ENCODE measurements at places on chromosomes 3 and 15.

GRCh38 chr3:139933766-139934165 is 1.2 kb upstream of the CLSTN2 start:
- H3K27ac ChIP-seq, result no peak overlapping the region
- DNase-seq, result no peak
- H3K36me3 ChIP-seq, result no peaks in the 10 kb centered on the region
- H3K4me3 ChIP-seq, result no peak overlapping the region
- no peaks in the 10 kb centered on the region for H3K4me1 ChIP-seq

- H3K27me3 ChIP-seq, result no peaks in the 10 kb centered on the region
- DNase-seq, result no peak
- H3K27ac ChIP-seq, result no peak overlapping the region
- H3K36me3 ChIP-seq, result no peaks in the 10 kb centered on the region
- H3K4me1 ChIP-seq, result no peaks in the 10 kb centered on the region
Measured at GRCh38 chr15:31776039-31776438, 254.3 kb upstream of the CHRNA7 start.

DNA sequence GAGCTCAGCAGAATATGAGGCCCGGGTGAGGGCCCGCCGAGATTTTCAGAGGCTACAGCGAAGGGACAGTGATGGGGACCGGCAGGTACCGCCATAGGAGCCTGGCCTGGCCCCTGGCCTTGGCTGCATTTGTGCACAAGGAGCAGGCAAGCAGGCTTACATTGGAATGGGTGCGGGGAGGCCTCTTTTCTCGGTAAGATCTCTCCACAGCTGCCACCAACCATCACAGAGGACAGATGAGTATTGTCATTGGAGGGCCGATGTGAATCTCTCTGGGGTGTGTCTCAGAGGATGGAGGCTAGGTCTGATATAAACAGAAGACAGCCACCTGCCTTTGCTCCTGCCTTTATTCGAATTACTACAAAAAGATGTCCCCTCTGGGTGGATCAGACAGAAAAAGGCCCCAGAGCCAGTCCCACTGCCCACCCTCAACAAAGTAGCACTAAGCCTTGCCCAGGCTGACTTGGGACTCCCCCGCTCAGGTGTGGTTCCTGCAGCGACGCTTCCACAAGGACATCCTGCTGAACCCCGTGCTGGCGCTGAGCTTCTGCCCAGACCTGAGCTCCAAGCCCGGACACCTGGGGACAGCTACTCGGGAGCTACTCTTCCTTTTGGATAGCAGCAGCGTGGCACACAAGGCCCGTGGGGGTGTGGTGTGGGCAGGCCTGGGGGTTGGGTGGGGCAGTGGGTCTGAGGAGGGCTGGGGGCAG is 5.4 kb downstream of the VWA5B2 start:
- no peak overlapping the region for H3K4me3 ChIP-seq
- no peak overlapping the region for H3K27ac ChIP-seq
- DNase-seq, result no peak
- H3K36me3 ChIP-seq, result no peaks in the 10 kb centered on the region

GRCh38 chr3:40980467-40980866 is 218.8 kb upstream of the CTNNB1 start:
- H3K27me3 ChIP-seq, result no peaks in the 10 kb centered on the region
- no peaks in the 10 kb centered on the region for H3K36me3 ChIP-seq
- no peaks in the 10 kb centered on the region for H3K4me1 ChIP-seq

GRCh38 chr3:13348661-13349396 is 71.3 kb downstream of the NUP210 start:
- DNase-seq, result no peak
- H3K27ac ChIP-seq, result no peak overlapping the region
- H3K4me1 ChIP-seq, result no peaks in the 10 kb centered on the region
- H3K36me3 ChIP-seq, result no peaks in the 10 kb centered on the region
- H3K4me3 ChIP-seq, result no peak overlapping the region
- H3K27me3 ChIP-seq, result peaks cover 22% of the 10 kb centered on the region

GRCh38 chr15:74466570-74466969 is 5.6 kb upstream of the UBL7 start:
- H3K36me3 ChIP-seq, result no peaks in the 10 kb centered on the region
- H3K4me3 ChIP-seq, result no peak overlapping the region
- no peaks in the 10 kb centered on the region for H3K4me1 ChIP-seq
- H3K27me3 ChIP-seq, result no peaks in the 10 kb centered on the region
- H3K27ac ChIP-seq, result no peak overlapping the region
- DNase-seq, result no peak

- H3K27me3 ChIP-seq, result no peaks in the 10 kb centered on the region
- H3K4me1 ChIP-seq, result peaks cover 59% of the 10 kb centered on the region
- no peak overlapping the region for H3K4me3 ChIP-seq
Measured at GRCh38 chr15:78906316-78906620, 33.6 kb downstream of the MORF4L1 start.

GRCh38 chr3:161314836-161315395 is 56.4 kb downstream of the SPTSSB start:
- DNase-seq, result peak; percentile 6
- H3K27me3 ChIP-seq, result no peaks in the 10 kb centered on the region
- H3K4me3 ChIP-seq, result no peak overlapping the region
- no peak overlapping the region for H3K27ac ChIP-seq
- no peaks in the 10 kb centered on the region for H3K36me3 ChIP-seq

GRCh38 chr15:83449937-83450506 is 2.9 kb downstream of the SH3GL3 start:
- no peaks in the 10 kb centered on the region for H3K36me3 ChIP-seq
- 0 out of 2 replicates have a peak, but pooled peaks cover 3% of the 10 kb centered on the region for H3K4me1 ChIP-seq
- H3K27me3 ChIP-seq, result peaks cover 14% of the 10 kb centered on the region
- no peak overlapping the region for H3K4me3 ChIP-seq
- no peak overlapping the region for H3K27ac ChIP-seq
- DNase-seq, result peak; percentile 73

DNA sequence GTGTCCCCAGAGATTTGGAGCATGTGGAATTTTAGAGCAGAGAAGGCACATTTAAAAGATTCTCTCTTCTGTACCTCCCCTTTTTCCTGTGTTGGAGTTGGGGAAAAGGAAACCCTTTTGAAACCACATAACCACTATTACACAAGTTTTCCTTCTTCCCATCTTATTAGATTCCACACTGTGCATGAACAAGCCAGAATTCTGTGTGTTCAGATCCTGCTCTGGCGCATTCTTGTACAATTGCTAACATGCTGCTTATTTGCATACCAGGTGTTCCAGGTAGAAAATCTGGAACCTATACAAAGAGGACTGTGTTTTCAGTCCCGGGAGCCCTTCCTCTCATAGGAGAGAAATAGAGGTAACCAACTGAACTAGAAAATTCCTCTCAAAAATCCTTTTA is 2.6 kb upstream of the CIB2 start:
- no peaks in the 10 kb centered on the region for H3K36me3 ChIP-seq
- H3K4me1 ChIP-seq, result peaks cover 3% of the 10 kb centered on the region
- no peak overlapping the region for H3K4me3 ChIP-seq
- H3K27me3 ChIP-seq, result no peaks in the 10 kb centered on the region
- no peak overlapping the region for H3K27ac ChIP-seq
